ENCODE measurements at places on chromosomes 1 and 21.

- DNase-seq = no peak
Measured at GRCh38 chr1:1351511-1352427, 2.6 kb upstream of the DVL1 start.

- DNase-seq = no peak
Measured at GRCh38 chr1:192133350-192133926, 24.8 kb upstream of the RGS18 start.

- no peak for DNase-seq
Measured at GRCh38 chr21:29586696-29587095, 288.0 kb downstream of the BACH1 start.

- DNase-seq = no peak
Measured at GRCh38 chr1:47189844-47190508, at the start of gene PDZK1IP1. Gene PDZK1IP1, minus strand, starts transcription at chr1:47190036. Its CDS starts 104 bp downstream, at chr1:47189932.

DNA sequence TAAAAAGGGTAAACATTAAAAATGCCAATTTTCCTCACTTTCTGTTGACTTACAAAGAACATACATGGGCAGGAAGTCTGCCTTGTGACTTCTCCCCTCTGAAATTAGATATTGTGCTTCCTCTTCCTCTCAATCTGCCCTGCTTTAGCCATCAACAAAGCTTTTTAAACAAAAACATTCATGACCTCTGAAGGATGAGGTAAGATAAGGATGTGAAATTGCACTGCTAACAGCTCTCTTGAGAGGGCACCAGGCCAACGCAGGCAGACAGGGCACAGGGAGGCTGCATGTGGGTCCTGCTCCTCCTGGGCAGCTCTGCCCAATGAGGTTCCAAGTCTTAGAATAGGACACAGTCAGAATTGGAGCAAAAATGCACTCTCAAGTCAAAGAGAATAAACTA lies 62.1 kb downstream of the DEGS1 start:
- no peak for DNase-seq

- DNase-seq = no peak
Measured at GRCh38 chr1:93614986-93615581, 66.6 kb downstream of the BCAR3 start.

GRCh38 chr1:194442901-194443575 lies 1256.6 kb upstream of the B3GALT2 start:
- no peak for DNase-seq

DNA sequence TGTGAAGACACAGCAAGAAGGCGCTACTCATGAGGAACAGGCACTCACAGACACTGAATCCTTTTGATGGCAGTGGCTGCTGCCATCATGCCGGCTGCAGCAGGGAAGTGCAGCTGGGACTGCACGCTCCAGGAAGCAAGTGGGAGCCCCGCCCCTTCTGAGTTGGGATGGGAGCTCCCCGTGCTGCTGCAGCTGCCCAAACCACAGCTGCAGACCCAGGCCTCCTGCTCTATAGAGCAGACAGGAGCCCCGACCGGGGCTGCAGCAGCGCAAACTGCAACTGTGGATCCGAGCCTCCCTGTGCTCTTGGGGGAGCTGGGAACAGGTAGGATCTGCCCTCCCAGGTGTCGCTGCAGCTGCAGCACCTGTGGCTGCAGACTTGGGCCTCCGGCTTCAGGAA lies 65.2 kb upstream of the MARK1 start:
- DNase-seq = no peak

- no peak for DNase-seq
Measured at GRCh38 chr1:226223157-226223785, at the start of gene MIXL1. Gene MIXL1, plus strand, starts transcription at chr1:226223664. Its CDS starts 18 bp downstream, at chr1:226223682.

- DNase-seq = no peak
Measured at GRCh38 chr1:234565132-234565531, 44.8 kb downstream of the IRF2BP2 start.

DNA sequence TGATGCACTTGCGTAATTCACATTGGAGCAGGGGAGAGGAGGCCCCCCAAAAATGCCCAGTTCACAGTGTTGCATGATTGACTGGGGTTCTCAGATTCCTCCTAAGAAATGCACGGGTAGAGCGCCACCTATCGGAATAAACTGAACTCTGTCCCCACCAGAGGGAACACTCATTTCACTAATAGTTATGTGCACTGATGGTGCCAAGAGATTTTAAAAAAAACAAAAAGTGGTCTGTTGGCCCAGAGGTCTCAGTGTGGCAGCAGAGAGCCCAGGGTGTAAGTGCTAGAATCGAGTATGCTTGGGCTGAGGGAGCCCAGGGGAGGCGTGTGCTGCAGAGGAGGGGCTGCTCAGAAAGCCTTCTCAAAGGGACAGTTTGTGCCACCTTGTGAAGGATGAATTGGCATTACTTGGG lies 6.9 kb downstream of the PINK1 start:
- no peak for DNase-seq

GRCh38 chr1:50129201-50129600 lies 20.5 kb downstream of the ELAVL4 start:
- DNase-seq = no peak

GRCh38 chr1:104648269-104648691 lies 898.6 kb downstream of the AMY1C start:
- no peak for DNase-seq

GRCh38 chr1:59183749-59184317 lies 113.1 kb upstream of the FGGY start:
- no peak for DNase-seq

DNA sequence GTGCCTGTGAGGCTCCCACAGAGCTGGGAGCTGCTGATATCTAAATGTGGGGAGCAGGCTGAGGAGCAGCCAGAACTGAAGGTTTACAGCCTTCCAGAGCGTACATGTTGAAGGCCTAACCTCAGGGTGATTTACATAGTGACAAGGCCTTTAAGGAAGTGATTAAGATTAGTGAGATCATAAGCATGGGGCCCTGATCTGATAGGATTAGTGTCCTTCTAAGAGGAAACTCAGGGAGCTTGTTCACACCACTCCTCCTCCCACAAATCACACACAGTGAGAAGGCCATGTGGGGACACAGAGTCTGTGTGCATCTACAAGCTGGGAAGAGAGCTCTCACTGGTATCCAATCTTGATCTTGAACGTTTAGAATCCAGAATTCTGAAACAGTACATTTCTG lies 92.3 kb upstream of the NBPF6 start:
- DNase-seq = no peak

GRCh38 chr1:3012456-3013291 lies 8.6 kb upstream of the ACTRT2 start:
- DNase-seq = peak; percentile 13

DNA sequence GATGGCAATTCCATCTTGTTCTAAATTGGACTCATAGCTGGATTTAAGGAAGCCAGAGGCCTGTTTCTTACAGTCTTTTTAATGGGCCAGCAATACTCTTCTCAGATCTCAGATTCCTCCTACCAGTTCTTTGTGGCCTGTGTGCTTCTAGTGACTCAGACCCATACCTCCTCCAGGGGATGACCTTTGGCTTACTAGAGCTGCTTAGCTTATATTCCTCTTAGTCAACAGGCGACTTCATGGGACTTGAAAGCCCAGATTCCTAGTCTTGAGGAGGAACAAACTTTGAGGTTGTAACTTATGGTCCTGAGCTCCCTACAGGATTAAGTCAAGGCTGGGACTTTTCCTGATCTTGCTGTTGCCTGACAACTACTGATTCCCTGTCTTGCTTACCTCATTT lies 12.4 kb upstream of the PAPPA2 start:
- no peak for DNase-seq

- DNase-seq = no peak
Measured at GRCh38 chr1:31830065-31830464, 14.2 kb upstream of the SPOCD1 start.

GRCh38 chr1:228171221-228171891 lies 5.8 kb downstream of the IBA57 start:
- no peak for DNase-seq

- DNase-seq = no peak
Measured at GRCh38 chr1:19311503-19311930, 427 bp downstream of the AKR7A2 start.

DNA sequence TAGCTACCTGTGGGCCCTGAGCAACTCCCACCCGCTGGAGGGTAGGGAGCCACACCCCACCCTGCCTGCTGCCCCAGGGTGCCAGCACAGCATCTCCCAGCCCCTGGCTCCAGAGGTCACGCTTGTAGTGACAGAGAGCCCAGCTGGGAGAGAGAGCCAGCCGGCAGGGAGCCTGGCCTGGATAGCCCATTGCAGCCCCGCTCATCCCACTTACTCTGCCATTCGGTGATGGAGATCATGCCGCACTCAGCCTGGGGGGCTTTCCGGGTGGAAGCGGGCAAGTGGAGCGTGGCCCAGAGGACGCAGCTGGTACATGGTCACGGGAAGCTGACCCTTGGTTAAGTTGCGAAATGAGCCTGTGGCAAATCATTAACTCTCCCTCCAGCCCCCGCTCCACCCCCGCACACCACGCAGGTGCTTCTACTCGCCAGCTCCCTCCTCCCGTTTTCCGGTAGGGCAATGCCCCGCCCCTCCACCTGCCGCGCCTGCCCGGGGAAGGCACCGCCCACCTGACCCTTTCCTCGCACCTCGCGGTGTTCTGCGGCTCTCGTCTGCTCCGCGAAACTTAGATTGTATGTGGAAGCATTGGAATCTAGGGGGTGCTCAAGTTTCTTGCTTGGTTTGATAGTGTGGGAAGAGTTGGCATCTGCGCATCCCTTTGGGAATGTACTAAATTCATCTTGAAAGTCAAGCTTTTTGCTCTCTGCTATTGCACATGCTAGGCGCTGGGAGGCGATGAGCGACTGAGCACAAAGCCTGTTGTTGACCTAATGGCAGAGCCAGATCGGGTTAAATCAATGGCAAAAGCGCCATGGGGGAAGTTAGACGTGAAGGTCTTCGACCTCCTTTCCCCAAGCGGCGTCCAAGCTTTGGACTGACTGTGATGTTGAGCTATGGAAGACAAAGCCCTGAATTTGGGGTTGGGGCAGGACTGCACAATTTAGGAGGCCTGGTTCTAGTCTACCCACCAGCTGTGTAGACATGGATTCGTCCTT lies at the start of gene GOLT1A:
TSS of gene GOLT1A (minus strand) at position 321 of the 995 bp plus-strand sequence. CDS start at position 239, 82 bp downstream.
- DNase-seq = no peak

- DNase-seq = no peak
Measured at GRCh38 chr1:210233495-210234328, 1.1 kb downstream of the SERTAD4 start.

- DNase-seq = no peak
Measured at GRCh38 chr1:84298684-84299535, 2.6 kb upstream of the SAMD13 start.

GRCh38 chr1:246165826-246166709 lies 341.0 kb downstream of the SMYD3 start:
- DNase-seq = no peak

- no peak for DNase-seq
Measured at GRCh38 chr1:101242324-101243050, 5.7 kb downstream of the S1PR1 start.

DNA sequence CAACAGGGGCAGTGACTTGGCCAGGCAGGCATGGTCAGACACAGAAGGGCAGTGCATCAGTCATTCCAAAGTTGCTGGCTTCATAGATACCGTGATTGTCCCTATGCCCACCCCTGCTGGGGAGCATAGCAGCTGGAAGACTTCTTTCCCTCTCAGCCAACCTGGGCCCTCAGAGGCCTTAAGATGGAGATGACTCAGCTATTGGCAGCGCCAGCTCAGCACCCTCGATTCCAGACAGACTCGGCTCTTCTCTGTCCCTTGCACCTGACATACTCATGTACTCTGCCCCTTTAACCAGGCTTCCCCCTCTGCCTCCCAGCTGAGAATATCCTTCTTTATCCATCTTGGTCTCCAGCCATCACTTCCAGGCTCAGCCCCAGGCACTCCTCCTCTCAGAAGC lies 16.8 kb downstream of the SLAMF8 start:
- DNase-seq = no peak

Data from stimulated activated CD8-positive, alpha-beta memory T cell treated with anti-CD3 and anti-CD28 coated beads, Interleukin-4, amount 100 ng/mL, for 1 hour (primary cell).